Naive thymus-derived CD8-positive, alpha-beta T cell (primary cell): ENCODE measurements at places on chromosomes 3 and 15. TPM values are rescaled to one million over a fixed set of nuclear protein-coding genes. Genes with fewer than 3 reads are reported as not detected.

ADAMTS17 gene
- 0.29 TPM for polyA plus RNA-seq

COL6A5 gene
- polyA plus RNA-seq: not detected

UROC1 gene
- 0.21 TPM for polyA plus RNA-seq

COMMD2 gene
- 64.9 TPM for polyA plus RNA-seq

NGRN gene
- 42.9 TPM for polyA plus RNA-seq

AP3B2 gene
- 0.36 TPM for polyA plus RNA-seq

SLC7A14 gene
- not detected for polyA plus RNA-seq

PIGZ gene
- polyA plus RNA-seq: 0.32 TPM

TM4SF18 gene
- polyA plus RNA-seq: not detected

RBP2 gene
- polyA plus RNA-seq: not detected

SLMAP gene
- 19.6 TPM for polyA plus RNA-seq

CHL1 gene
- not detected for polyA plus RNA-seq

PPM1L gene
- 0.46 TPM for polyA plus RNA-seq

MYRIP gene
- polyA plus RNA-seq: not detected

GREM1 gene
- not detected for polyA plus RNA-seq
